ENCODE measurements at places on chromosomes 1 and 21.

- DNase-seq: no peak
Observed at GRCh38 chr1:215568299-215568692, 1.2 kb downstream of the KCTD3 start.

GRCh38 chr21:21396424-21396823, 398.2 kb downstream of the NCAM2 start:
- DNase-seq: no peak

DNA sequence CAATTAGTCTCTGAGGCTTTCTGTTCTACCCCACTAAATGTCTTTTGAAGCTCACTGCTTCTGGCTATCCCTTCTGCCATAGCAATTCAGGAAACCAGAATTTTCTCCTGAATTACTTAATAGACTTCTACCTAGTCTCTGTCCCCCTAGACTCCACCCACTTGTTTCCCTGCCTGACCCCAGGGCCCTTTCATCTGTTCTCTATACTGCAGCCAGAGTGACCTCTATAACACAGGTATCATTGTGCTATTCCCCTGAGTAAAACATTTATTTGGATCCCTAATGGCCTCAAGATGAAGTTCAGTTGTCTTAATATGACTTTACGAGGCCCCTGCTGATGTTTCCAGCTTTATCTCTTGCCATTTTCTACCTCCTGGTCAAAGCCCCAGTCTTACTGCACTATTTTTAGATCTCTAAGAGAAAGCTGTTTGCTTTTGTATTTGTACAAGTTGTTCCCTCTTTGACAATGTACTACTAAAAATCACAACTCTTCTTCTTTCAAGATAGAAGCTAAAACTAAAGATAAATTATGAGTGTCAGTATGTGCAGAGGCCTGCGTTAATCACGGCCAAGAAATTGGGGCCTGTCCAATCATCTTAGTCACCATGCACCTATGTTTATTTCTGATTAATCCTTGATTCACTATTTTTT, 54.5 kb downstream of the ATP1B1 start:
- DNase-seq: no peak

GRCh38 chr21:27268290-27268689, 301.4 kb upstream of the ADAMTS5 start:
- no peak for DNase-seq

- no peak for DNase-seq
Observed at GRCh38 chr21:15627823-15628222, 102.0 kb upstream of the USP25 start.

- no peak for DNase-seq
Observed at GRCh38 chr21:36396971-36397370, 11.8 kb downstream of the CHAF1B start.

- no peak for DNase-seq
Observed at GRCh38 chr1:108829498-108829916, 27.4 kb downstream of the AKNAD1 start.

DNA sequence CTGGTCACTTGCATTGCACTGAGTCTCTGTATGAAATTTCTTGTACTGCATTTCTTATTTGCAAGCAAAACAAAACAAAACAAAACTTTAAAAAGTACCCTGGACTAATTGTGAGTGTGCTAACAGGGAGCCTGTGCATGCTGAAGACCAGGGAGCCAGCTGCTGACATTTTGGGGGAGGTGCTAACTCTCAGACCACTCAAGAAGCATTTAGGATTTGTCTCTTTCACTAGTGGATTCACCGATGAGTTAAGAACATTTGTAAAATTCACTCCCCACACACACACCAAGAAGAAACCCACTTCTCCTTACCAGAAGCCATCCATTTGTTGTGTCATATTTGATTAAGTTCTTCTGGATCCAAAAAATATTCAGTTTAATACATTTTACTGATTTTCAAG, 95.7 kb upstream of the C1orf105 start:
- DNase-seq: no peak

DNA sequence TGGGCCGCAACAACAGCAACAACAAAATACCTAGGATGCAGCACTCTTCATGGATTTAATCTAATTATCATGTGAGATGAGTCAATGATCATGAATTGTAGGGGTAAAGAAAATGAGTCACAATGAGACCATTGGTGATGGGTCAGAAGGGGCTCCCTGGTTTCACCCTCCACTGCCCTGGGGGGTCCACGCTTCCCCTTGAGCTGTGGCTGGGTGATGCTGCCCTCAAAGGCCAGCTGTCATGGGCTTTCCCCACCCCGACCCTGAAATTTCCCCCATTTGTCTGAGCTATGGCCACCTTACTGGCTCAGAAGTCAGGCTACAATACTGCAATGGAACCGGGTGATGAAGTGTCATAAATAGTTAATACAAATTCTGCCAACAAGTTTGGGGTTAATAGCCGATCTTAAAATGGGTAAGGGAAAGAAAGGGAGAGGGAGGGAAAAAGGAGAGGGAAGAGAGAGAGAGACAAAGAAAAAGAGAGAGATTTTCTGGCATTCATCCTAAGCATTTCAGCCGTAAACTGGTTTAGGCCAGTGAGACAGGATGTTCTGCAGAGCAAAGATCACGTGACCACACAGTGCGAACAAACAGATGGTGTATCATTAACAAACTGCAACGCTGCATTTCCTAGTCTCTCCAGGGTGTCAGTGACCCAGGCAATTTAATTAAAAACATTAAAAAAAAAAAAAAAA, 143.4 kb upstream of the ERRFI1 start:
- DNase-seq: peak; percentile 32

DNA sequence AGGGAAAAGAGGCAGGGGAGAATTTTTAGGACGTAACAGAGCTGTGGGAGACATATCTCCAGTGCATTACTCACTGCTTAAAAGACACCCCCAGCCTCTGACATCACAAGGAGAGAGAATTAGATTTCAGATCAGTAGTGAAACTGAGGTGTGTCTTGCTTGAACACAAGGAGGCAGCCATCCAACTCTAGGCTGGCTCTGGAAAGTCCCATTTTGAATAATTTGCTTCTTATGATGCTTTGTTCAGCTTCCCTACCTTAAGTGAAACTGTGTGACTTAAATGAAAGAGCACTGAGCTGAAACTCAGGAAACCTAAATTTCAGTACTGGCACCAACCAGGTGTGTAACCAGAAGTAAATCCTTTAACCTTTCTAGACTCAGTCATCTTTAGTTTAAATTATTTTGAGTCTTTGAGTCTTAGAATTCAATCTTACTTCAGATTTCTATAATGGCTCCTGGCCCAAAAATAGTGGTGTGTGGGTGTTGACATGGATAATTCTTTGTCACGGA, 251.6 kb upstream of the SGIP1 start:
- DNase-seq: peak; percentile 50

DNA sequence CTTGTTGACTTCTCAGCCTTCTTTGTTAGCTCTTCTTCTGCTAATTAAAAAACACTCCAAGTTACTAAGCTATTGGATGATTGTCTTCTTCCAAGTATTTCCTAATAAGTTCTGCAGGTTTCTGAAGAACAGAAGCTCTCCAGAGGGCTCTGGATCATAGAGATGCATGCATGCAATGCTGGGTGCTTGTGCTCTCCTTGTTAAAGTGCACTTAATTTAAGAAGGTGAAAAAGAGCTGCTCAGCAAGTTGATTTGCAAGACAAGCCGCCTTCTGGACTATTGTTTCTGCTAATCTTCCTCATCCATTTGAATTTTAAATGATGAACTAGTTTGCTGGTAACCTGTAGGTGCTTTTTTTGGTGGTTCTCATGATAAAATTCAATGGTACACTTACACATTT, 16.1 kb downstream of the RRP15 start:
- no peak for DNase-seq

- no peak for DNase-seq
Observed at GRCh38 chr1:198655459-198656121, 16.8 kb downstream of the PTPRC start.

DNA sequence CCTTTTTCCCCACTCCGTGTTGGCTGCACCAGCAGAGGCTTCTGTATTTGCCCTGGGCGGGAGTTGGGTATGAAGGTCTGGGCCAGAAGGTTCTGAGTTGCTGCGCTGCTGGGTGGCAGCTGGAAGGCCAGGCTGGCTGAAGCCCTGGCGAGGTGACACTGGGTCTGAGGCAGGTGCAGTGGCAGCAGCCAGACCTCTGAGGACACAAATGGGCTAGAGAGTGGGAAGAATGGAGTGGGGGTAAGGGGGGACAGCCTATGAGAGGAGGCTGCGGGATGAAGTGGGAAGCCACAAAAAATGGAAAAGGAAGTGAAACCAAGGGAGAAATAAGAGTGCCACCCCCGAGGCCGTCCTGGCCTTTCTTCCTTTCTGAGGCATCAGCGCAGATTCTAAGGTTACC, 53.2 kb downstream of the STX6 start:
- DNase-seq: no peak

GRCh38 chr1:179137617-179138255, 55.9 kb downstream of the TOR3A start:
- no peak for DNase-seq

DNA sequence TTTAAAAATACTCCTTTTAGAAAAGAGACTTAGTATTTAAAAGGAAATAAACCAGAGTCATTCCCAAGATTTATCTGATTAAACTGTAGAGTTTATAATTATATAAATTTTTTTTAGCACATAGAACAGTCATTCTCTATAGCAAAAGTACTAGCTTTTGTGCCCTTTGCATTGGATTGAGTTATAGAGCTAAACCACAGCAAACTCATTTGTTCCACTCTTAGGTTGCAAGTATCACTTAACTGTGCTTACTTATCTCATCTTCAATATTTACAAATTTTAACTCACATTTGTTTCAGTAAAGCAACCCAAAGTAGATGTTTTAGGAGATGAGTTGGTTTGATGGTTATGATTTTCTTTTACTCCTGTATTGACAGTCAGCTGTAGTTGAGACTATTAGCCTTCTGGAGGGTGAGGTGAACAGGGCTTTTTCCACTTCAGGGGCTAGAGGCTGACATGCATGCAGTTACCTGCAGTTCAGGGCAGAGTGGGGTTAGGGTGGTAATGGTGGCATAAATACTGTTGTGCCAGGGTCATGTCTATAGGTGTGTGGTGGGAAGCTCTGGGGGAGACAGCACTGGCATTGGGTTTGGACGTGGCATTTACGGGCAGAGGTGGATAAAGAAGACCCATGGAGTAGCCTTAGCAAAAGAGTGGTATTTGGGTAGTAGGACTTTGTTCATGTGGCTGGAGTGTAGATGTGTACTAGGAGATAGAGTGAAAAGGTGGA, 42.1 kb downstream of the DYRK1A start:
- DNase-seq: no peak

- peak; percentile 75 for DNase-seq
Observed at GRCh38 chr21:43775795-43776430, at the start of gene CSTB. Gene CSTB, minus strand, starts transcription at chr21:43776308. Its CDS starts 39 bp downstream, at chr21:43776269.

GRCh38 chr21:31887391-31887841, 14.6 kb downstream of the HUNK start:
- no peak for DNase-seq

- DNase-seq: no peak
Observed at GRCh38 chr1:37475380-37476086, 1.2 kb downstream of the ZC3H12A start.

DNA sequence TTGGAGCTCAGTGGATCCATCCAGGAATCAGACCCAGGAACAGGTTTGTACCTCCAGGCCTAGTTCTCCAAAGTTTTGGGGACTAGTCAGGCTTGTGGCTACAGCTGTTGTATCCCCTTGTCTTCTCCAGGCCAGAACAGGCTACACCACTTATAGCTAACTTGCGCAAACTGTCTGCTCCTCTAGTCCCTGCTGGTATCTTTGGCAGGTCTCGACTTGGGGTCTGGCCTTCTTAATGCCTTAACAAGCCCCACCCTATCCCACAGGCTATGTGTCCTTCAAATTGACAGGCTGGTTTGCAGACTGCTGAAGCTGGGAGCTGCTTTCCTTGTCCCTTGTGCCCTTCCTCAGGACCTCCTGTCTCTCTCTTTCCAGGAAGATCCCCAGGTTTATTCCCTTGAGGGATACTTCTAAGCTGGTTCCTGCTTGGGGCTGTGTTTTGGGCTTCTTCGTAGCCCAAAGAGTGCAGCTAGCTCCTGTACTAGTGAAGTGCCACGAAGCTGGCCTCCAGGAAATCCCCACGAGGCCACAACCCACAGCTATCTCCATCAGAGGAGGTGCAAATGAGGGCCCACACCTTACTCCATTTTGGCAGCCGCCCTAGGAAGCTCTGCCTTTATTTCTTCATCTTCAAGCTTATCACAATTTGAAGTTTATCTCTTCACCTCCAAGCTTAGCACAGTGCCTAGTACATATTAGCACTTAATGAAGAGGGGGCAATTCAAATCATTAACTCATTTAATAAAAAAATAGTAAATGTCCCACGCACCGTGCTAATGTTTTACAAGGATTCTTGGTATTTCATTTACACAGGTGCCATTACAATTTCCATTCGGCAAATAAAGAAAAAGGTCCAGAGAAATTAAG, 683 bp upstream of the DMAP1 start:
- DNase-seq: no peak

- no peak for DNase-seq
Observed at GRCh38 chr1:50196081-50196480, 87.4 kb downstream of the ELAVL4 start.

DNA sequence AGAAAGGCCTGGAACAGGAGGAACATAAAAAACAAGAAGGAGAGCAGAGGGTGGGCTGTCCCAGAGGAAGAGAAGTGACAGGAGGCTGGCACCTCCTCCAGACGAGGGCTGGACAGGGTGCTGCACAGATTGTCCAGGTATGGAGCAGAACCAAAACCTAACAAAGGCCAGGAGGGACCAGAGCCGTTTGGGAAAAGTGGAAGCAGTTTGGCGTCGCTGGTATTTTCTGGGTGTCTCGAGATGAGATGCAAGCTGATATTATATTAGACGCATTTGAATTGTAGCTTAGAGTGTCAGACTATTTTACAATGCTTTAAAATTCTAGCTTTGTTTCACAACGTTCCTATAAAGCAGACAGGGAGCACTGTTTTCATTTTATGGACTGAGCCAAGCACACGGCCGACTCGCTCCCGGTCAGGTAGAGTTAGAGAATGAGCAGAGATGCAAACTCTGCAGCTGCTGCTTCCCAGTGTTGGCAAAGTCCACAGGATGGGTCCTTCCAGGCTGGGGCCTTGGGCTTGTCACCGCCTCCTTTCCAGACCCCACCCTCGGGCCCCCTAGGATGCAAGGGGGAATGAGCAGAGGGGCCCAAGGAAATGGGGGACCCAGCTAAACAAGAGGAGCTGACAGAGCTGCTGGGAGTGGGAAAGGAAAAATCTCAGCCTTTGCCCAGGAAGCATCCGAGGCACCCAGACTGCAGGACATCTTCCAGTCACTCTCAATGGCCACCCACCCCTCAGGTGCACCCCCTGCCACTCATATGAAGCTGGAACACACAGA, 60.8 kb upstream of the TMPRSS2 start:
- no peak for DNase-seq

- DNase-seq: peak; percentile 29
Observed at GRCh38 chr1:23558140-23558871, 995 bp downstream of the ID3 start.

GRCh38 chr1:182485861-182486260, 35.9 kb downstream of the RGSL1 start:
- no peak for DNase-seq

DNA sequence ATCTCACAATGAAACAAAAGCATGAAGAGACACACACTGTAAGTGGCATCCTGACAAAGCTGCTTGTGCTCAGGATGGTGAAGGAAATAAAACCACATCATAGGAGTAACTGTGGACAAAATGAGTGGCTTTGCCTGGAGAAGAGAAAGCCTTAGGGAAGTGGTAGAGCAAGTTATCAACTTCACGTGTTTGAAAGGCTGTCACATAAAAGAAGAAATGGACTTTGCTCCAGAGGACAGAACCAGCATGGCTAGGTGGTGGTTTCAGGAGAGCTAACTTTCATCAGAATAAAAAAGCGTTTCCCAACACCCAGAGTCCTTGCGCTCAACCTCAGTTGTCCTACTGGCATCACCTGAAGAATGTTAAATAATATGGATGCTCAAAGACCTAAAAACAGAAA, 139.9 kb downstream of the SETD4 start:
- no peak for DNase-seq

GRCh38 chr1:211822677-211823407, 7.7 kb downstream of the LPGAT1 start:
- no peak for DNase-seq
